ENCODE measurements at places on chromosomes 2 and 18.

GRCh38 chr2:201931475-201931874 is 102.2 kb upstream of the FZD7 start:
- no peak for DNase-seq

GRCh38 chr2:224775647-224776046 is 59.5 kb upstream of the CCDC195 start:
- DNase-seq, result no peak

GRCh38 chr18:36693931-36694620 is 134.7 kb downstream of the TPGS2 start:
- no peak for DNase-seq

GRCh38 chr18:32096946-32097345 is 5.3 kb downstream of the RNF138 start:
- DNase-seq, result no peak

DNA sequence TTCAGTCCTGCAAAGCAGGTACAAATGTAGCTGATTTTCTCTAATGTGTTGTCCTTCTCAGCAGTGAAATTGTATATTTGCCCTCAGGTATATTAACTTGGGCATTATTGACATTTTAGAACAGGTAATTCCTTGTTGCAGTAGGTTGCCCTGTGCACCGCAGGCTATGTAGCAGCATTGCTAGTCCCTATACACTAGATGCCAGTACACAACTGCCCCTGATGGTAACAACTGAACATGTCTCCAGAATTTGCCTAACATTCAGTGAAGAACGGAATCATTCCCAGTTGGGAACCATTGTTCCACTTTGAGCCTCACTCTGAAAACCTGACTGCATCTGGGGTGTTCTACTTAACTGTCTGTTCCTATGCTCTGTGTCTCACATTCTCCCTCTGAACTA is 23.1 kb upstream of the TFPI start:
- no peak for DNase-seq

GRCh38 chr2:121994238-121995206 is 239.1 kb downstream of the TSN start:
- DNase-seq, result no peak

- DNase-seq, result no peak
Measured at GRCh38 chr2:165776013-165776412, 18.0 kb downstream of the GALNT3 start.

DNA sequence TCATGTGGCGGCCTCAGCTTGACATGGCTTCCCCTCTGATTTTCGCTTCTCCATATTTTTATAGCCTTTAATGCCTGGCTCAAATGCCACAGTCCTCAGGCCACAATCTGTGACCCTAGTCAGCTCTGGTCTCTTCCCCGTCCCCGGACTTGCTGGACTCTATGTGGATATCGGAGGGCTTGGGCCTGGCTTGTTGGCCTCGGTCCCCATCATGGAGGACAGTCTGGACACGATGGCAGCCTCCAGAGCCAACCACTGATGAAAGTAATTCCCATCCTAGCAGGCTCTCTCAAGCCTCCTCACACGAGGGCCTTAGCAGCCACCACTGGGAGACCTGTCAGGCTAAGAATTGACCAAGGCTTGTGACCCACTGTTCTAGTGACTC is 61.6 kb downstream of the LPIN1 start:
- DNase-seq, result no peak

DNA sequence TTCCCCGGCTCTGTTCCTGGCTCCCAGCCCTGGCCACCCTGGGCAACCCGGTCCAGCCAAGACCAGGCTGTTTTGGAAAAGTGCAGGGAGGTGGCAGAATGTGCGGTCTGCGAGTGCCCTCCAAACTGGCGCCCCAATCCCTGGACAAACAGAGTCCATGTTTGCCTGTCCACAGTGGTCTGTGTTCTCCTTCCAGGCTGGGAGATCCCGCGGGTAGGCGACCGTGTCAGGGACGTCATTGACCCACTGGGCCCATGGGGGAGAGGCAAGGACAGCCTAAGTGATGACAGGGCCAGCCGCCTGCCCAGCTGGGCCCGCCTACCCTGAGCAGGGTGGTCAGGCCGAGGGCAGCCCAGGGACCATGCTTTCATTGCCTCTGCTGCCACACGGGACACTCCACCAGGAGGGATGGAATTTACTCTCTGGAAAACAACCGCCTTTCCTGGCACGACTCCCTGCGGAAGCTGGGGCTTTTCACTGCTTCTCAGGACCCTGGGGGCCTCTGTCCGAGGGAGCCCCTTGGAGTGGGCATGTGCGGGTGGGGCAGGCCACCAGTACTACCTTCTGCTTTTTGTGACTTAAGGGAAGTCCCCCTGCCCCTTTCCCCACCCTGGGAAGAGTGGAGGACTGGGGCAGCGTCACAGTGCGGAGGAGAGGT is 20.1 kb downstream of the CYP26B1 start:
- peak; percentile 4 for DNase-seq

- DNase-seq, result no peak
Measured at GRCh38 chr2:159217676-159218075, 68.8 kb downstream of the WDSUB1 start.

DNA sequence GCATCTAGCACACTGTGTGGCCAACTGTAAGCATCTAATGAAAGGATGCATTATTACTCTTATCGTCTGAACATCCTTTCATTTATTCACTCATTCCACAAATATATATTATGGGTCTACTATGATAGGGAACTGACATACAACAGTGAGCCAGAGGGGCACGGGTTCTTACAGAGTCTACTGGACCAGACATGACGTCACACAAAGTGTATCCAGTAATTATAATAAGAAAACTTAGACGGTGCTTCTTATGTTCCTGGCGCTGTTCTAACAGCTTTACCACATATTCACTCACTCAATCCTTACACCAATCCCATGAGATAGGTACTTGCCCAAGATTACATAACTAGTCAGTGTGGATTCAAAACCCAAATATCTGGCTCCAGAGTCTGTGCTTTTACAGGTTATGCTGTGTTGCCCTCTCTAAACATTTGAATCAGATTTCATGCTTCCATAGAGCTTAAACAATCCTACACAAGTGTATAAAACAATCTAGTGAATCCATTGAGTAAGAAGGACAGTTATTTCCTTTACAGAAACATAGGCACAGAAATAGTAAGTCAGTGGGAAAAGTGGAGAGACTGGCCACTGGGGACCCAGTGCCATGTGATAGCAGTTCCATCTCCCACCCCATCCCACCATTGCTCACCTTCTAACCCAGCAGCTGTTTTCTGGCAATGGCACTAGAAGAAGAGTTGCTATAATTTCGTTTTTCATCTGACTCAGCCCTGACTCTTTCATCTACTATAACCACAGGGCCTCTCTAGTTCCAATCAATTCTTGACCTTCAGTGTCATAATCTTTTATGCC is 24.2 kb upstream of the ARL5A start:
- DNase-seq, result no peak

GRCh38 chr18:80228051-80228848 is 19.1 kb downstream of the PARD6G start:
- no peak for DNase-seq

- DNase-seq, result no peak
Measured at GRCh38 chr2:69482471-69482870, 45.2 kb upstream of the NFU1 start.

DNA sequence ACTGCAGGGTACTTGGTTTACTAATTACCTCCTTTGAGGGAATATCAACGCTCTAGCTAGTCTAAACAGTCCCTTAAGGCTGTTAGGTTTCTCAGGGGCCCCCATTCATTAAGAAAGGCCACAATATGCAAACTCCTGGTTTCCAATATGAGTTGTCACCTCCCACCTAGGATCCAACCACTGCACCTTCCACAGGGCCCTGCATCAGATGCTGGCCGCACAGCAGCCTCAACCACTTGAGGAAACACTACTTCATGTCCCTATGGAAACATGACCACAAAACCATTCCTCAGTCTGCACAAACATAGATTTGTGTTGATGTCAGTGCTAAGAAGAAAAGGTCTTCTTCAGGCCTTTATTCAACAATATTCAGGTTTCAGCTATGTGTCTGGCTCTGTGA is 40.9 kb downstream of the STAT4 start:
- peak; percentile 52 for DNase-seq

GRCh38 chr2:232341739-232342126 is 36.8 kb upstream of the ALPP start:
- no peak for DNase-seq

DNA sequence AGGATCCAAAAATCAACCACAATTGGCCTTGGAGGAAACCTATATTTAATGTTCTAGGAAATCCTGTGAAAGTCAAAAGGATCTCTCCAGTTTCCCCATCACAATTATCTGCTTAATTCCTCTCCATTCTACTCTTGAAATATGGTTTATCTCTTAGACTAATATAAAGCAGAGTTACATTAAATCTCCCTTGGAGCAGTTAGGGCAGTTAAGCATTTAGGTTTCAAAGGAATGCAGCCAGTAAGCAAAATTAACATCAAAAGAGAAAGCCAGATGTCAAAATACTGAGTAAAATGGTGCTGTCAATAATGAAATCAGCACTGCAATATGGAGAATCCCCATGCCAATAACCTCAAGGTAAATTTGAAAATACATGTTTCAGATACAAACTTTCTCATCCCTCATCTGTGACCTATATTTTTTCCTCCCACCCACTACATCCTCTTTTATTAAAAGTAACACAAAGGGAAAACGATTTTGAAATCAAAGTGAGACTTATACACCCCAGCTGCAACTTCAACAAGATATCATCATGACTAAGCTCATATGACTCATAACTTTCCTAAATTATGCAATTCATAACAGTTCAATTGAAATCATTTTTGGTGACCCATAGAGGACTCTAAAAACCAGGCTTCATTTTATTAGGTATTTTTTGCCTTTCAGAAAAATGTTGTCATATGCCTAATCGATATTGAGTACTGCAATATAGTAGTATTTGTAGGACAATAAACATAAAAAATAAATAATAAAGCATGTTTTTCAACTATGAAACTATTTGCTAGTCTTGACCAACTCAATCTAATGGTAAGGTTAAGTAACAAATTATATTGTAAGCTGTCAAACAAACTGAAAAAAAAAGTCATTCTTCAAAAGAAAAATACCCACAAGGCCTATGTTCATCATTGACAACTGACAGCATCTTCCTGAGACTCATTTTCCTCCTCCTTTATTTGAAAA is 3.1 kb downstream of the ADAM17 start:
- DNase-seq, result no peak

DNA sequence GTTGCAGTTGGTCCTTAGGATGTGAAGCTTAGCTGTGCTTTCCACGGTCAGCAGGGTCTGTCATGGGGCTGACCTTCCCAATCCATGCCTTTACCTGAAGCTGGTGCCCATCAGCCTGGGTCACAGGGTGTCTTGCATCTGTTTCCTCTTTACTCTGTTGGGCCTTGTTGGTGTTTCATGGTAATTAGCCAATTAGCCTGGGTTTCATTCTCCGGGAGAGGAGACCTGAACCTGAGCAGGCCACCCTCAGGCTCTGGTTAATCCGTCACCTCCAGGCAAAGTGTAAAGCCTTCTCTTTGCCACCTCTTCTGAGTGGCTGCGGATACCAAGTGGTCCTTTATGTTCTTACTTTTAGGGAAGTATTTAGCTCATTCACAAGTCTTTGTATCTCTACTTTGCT is 140.1 kb downstream of the GBX2 start:
- no peak for DNase-seq

GRCh38 chr2:227613272-227613660 is 1.4 kb downstream of the SCYGR3 start:
- no peak for DNase-seq

DNA sequence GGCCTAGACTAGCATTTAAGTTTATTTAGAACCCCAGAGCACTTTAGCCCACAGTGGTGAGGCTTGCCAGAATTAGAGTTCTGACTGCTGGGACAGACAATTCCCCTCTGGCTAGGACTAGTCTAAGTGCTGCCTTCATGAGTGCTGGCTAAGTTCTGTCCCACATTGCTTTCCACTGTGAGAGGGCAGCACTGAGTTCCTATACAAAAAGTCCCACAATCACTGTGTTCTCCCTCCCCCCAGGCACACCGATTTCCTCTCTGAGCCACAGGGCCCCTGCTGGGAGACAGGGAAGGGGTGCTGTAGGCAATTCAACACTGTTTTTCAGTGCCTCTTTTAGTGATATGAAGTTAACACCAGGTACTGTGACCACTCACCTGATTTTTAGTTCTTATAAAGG is 310.9 kb downstream of the DLGAP1 start:
- DNase-seq, result no peak
